NCI-H2081 treated with DMSO at 0.1 percent for 48 hours (cell line): ENCODE measurements at places on chromosomes 4 and X.

GRCh38 chr4:148747721-148748268 is 305.6 kb upstream of the NR3C2 start:
- no peak for DNase-seq

GRCh38 chr4:11908712-11909111 is 480.0 kb upstream of the HS3ST1 start:
- DNase-seq = no peak

DNA sequence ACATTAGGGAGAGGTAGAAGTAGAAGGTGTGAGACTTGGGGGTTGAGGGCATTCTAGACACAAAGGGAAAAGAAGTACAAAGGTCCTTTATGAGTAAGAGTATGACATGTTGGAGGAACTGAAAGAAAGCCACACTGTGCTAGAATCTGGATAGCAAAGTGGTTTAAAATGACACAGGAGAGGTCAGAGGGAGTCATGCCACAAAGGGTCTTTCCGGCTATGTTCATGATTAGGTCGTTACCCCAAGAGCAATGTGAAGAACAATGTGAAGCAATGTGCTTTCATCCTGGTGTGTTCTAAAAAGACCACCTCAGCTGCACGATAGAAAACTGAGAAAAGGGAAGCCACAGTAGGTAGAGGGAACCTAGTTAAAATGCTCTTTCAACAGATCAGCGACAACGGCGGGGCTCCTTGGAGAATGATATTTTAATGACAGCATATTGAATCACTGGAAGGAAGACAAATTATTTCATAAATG is 29.2 kb downstream of the SMIM14 start:
- DNase-seq = no peak

GRCh38 chrX:72121383-72121782 is 10.3 kb downstream of the RTL5 start:
- no peak for DNase-seq

DNA sequence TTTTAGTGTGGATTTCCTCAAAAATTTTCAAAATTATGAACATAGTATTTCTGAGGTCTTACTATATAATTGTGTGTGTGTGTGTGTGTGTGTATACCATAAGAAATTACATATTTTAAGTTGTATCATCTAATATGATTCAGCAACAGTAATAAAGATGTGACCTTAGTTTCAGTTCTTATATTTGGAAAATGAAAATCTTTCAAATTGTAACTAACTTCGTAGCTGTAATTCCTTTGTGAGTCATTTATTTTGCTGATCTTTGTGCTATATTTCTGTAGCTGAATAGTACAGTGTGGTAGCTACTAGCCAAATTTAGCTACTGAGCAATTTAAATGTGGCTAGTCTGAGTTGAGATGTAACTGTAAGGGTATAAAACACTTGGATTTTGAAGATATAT is 116.4 kb downstream of the RAP1GDS1 start:
- DNase-seq = no peak

DNA sequence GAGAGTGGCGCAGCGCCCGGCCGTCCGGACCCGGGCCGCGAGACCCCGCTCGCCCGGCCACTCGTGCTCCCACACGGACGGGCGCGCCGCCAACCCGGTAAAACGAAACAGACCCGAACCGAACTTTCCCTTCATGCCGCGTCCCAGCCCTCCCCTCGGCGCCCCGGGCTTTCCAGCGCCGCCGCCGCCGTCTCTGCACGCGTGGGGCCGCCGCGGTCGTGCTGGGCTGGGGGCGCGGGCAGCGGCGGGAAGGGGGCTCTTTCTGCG is 222 bp downstream of the SMAD1 start:
- no peak for DNase-seq

DNA sequence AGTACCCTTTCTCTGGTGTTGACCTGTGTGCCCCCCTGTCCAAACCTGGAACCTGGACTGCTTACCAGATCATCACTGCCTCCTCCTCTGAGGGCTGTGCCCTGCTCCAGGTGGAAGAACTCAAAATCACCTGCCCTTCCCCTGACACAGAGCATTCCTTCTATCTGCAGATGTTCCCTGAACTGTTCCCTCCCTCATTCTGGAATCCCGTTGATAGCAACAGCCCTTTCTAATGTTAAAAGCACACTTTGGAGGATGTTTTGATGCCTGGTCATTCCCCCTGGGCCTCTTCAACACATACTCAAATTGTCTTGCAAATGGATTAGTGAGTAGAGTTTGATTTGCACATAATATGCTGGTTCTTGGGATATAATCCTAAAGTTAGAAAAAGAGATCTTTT is 225.8 kb downstream of the FGF13 start:
- no peak for DNase-seq

DNA sequence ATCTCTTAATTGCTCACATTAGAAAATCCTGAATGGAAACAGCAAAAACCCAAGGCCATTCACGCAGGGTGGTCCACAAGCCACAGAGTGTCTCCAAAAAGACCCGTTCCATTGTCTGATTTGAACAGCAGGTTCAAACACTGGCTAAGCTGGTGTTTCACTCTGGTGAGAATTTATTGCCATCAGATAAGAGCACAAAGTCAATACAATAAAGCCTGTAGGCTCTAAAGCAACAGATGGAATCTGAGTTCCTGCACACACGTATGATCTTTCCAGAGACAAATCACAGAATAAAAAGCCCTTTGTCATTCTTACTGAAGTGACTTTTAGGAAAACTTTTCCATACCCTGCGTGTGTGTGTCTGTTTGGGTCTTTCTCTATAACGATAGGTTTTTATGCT is 5.1 kb upstream of the SFRP2 start:
- no peak for DNase-seq

DNA sequence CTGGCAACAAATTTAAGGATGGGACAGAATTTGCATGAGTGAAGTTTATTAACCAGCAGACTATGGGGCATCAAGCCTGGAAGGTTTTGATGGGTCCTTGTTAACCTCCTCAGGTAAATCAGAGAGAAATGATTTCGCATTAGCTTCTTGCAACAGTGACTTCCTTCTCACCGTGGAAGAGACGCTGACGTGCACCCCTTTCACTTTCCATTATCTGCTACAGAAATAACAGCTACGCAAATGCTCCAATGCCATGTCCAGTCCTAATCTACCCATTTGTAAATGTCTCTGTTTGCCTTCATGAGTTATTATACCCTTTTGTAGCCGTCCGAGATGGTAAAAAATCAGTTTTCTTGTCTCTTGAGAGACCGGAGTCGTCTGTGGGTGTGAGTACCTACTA is 100.3 kb downstream of the SLC34A2 start:
- DNase-seq = no peak

- no peak for DNase-seq
Observed at GRCh38 chrX:20519826-20520225, 253.1 kb upstream of the RPS6KA3 start.

GRCh38 chr4:152304220-152304619 is 231.7 kb downstream of the FBXW7 start:
- DNase-seq = no peak

- DNase-seq = no peak
Observed at GRCh38 chrX:135408794-135409193, 12.9 kb upstream of the SMIM10L2A start.

DNA sequence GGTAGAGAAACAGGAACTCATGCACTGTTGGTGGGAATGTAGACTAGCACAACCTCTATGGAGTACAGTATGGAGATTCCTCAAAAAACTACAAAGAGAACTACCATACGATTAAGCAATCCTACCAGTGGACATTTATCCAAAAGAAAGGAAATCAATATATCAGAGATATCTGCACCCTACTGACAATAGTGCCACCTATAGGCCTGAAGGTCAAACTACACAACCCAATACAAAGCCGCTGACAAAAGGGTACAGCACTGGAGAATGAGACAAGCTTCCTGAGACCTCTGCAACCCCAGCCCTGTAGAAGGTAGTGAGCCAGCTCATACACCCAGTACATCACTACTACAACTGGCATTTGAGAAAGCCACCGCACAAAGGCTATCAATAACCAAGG is 67.1 kb downstream of the CBR4 start:
- no peak for DNase-seq

DNA sequence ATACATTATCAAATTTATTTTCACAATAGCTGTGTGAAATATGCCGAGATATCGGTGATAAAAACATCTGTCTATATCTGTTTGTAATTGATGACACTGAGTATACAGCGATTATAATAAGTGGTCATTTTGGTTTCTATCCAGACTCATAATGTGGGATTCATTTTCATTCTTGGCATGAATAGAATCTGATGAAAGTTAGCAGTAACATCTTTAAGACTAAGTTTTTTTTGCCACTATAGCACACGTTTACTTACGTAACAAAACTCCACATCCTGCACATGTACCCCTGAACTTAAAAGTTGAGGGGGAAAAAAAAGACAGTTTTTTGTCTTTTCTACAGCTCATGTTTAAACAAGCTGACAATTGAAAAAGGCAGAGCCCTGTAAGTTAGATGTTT is 86.4 kb downstream of the PPA2 start:
- DNase-seq = no peak

DNA sequence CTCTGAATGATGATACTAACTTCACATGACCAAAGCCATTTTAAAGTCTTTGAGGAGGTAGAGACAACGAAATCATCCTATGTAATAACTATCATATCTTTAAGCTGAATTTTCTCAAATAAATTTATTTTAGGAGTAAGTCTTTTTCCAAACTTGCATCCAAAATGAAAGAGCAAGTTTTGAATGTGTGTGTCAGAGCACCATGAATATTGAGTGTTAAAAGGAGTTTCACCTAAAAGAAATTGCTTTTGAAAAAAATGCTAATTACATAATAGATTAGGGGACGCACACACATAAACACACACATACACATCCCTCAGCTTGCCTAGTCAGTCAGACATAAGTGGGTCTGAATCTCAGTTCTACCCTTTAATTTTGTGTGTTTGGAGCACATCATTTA is 1.9 kb downstream of the ANK2 start:
- no peak for DNase-seq

GRCh38 chrX:55488593-55489313 is 895 bp downstream of the USP51 start:
- DNase-seq = no peak

GRCh38 chrX:21702725-21703124 is 44.6 kb upstream of the KLHL34 start:
- no peak for DNase-seq

DNA sequence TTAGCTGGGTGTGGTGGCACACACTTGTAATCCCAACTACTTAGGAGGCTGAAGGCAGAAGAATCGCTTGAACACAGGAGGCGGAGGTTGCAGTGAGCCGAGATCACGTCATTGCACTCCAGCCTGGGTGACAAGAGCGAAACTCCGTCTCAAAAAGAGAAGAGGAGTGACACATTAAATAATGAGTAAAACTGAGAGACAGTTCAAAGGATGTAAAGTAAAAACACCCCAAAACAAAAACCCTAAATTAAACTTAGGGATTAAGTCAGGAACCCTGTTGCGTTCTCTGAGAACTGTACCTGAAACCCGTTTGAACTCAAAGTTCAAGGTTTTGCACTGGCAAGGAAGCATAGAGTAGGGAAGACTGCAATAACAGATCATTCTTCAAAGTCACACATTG is 141.7 kb downstream of the BRWD3 start:
- DNase-seq = no peak

DNA sequence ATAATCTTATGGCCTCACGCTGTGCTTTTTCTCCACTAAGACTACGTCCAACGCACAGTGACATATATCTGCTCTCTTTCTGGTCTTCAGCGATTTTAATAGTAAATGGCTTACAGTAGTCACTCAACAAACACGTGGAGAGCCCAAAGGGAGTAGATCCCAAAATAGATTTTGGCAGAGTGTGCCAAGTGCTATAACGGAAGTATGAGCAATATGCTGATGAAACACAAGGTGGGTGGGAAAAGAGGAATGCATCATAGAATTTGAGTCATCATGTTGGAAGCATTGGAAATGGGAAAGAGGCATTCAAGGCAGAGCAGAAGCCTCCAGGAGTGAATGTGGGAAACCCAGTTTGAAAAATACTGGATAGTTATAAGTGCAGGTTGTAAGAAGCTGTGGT is 129.1 kb upstream of the LDB2 start:
- DNase-seq = no peak

DNA sequence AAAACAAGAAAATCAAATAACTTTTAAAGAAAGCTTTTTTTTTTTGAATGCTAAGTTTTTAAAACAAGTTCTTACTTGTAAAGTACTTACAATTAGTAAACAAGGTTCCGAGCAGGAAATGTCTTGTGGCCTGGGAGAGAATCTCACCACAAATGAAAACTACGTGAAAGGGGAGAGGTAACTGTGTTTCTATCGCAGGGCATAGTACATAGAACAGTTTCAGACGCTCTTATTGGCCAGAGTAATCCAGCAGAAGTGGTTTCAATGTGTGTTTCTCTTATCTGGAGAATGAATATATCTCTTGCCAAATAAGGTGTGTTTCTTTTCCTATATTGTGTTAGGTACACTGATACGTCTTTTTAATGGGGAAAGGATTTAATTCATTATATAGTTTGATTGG is at the start of gene PLAC8:
Gene PLAC8, minus strand, starts transcription at position 154 of the 400 bp plus-strand sequence. CDS start 6,808 bp downstream, outside the sequence.
- DNase-seq = no peak

DNA sequence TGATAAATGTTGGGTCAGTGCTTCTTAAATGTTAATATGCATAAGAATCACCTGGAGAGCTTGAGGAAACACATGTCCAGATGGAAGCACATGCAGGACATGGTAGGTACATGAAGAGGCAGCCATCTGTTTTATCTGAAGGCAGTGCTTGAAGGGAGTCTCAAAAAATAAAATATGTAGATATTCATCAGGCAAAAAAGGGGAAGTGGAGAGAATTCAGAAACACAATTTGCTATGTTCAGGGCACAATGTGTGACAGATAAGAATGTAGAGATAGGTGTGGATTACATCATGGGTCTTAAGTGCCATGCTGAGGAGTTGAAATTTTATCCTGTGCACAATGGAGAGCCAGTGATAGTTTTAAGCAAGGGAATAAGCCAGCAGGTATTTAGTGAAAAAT is 59.6 kb upstream of the CASK start:
- no peak for DNase-seq

DNA sequence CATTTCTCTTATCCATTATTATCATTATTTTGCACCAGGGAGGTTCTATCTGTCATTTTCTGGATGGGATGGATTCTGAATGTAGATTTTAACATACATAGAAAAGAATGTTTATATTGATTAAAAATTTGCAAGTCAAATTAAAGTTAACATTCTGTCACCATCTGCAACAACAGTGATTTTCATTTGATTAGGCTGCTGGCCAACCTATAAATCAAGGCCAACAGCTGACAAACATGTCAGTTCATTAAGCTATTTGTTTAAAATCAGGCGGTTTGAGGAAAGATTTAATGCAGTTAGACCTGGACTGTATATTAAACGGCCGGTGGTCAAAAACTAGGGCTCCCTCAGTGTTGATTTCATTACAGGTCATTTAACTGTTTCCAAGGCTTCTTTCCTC is 109.5 kb upstream of the CBR4 start:
- no peak for DNase-seq

DNA sequence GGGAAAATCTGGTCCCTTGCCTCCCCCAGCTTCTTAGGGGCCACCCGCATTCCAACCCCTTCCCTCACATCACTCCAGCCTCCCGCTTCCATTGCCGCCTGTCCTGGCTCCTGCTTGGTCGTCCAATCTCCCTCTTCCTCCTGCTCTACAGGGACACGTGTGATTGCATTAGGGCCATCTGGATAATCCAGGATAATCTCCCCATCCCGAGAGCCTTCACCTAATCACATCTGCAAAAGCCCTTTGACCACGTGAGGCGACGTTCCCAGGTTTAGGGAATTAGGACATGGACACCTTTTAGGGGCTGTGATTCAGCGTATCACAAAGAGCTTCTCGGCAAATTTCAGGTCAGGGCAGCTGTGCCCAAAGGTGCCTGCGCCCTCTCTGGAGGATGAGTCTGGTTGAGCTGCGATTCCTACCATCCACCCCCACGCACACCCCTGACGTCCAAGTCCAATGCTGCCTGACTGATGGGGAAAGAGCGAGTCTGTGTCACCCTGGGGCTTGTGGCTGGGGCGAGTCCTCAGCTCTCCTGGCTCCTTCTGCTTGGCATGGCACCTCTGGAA is 104.6 kb downstream of the PSAPL1 start:
- DNase-seq = no peak
